ENCODE measurements at places on chromosomes 7 and 10. TPM values are rescaled to one million over a fixed set of nuclear protein-coding genes. Genes with fewer than 3 reads are reported as not detected.

The NPSR1 gene
- not detected for total RNA-seq

The GDF2 gene
- not detected for total RNA-seq

The PON1 gene
- total RNA-seq = not detected

The TBC1D12 gene
- total RNA-seq = 0.78 TPM

The CRCP gene
- 35.4 TPM for total RNA-seq
